ENCODE measurements at places on chromosomes 13 and 19.

DNA sequence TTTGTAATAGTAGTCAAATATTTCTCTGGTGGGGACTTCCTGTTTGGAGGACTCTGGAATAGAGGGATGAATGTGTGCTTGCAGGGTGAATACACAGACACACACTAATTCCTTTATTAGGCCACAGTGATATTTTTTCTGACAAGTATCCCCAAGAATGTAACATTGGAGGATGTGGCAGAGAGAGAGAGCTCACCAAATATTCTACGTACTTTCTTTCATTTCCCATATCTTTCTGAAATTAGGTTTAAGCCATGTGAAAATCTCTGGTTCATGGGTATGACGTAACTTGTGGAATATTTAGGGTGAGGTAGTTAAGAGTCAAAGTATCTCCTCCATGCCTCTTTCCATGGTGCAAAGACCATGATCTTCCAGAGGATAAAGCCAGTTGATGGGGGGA is 463.4 kb downstream of the DIAPH3 start:
- DNase-seq = no peak

- DNase-seq = no peak
Measured at GRCh38 chr13:111518161-111518792, 197.8 kb downstream of the TEX29 start.

DNA sequence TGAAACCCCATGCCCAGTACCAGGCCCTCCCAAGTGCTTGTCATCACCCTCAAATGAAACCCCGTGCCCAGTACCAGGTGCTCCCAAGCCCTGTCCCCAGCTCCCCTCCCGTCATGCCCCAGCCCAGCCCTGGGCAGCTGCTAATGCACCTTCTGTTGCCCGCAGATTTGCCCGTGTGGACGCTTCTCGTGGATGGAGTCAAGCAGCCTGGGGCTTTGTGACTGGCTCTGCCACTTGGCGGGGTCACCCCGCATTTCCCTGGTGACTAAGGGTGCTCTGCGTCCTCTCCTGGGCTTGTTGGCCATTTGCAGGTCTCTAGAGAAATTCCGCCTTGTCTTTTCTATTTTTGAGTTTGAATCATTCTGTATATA is 82.7 kb downstream of the ATP11A start:
- DNase-seq = no peak

GRCh38 chr13:64289702-64290101 is 2874.1 kb upstream of the PCDH20 start:
- DNase-seq = no peak

- DNase-seq = no peak
Measured at GRCh38 chr19:42052241-42052863, 17.7 kb downstream of the GRIK5 start.

- DNase-seq = no peak
Measured at GRCh38 chr13:50668049-50668448, 175.4 kb downstream of the DLEU7 start.

All from smooth muscle cell of the brain vasculature (primary cell).